ENCODE measurements at places on chromosomes 11 and 22.

- no peak for DNase-seq
Observed at GRCh38 chr11:132312161-132312560, 941.7 kb downstream of the NTM start.

- no peak for DNase-seq
Observed at GRCh38 chr11:67996051-67996450, 7.8 kb downstream of the UNC93B1 start.

- no peak for DNase-seq
Observed at GRCh38 chr22:31945443-31945855, 1.1 kb downstream of the YWHAH start.

DNA sequence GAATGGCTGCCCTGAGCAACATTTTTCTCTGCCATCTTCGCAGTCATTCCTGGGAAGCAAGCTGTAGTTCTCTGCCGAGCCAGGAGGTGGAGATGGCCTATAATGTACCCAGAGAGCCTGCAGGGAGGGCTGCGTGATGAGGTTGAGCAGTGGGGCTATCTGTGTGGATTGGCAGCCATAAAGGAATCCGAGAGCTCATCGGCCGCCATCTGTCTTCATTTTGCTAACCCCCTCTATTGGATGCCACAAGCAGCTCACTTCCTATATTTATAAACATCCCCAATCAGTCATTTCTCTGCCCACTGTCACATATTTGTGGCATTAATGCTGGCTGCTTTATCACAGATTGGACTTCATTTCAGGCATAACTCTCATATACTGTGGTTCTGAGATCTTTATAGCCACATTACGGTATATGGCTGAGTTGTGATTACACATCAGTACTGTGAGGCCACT is 209.5 kb downstream of the NTM start:
- DNase-seq, result no peak

- DNase-seq, result no peak
Observed at GRCh38 chr11:41134971-41135370, 324.5 kb downstream of the LRRC4C start.

- DNase-seq, result no peak
Observed at GRCh38 chr22:38111925-38112355, 1.5 kb upstream of the BAIAP2L2 start.

DNA sequence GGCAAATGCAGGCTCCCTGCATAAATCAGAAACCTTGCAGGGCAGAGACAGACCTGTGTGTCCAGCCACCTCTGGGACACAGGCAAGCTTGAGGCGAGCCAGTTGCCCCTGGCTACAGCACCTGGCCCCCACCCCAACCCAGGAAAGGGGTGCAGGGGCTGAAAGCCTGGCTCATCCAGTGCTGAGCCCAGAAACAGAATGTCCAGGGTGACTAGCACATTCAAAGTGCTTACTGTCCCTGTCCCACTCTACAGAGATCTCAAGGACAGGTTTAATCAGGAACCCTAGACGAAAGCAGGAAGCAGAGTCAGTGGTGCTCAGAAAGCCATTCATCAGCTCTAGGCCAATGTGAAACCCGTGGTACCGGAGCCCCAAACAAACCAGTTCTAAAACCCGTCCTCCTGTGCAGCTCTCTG is 31.9 kb downstream of the PLEKHA7 start:
- no peak for DNase-seq

- DNase-seq, result no peak
Observed at GRCh38 chr22:17596226-17596625, 32.3 kb downstream of the ATP6V1E1 start.

DNA sequence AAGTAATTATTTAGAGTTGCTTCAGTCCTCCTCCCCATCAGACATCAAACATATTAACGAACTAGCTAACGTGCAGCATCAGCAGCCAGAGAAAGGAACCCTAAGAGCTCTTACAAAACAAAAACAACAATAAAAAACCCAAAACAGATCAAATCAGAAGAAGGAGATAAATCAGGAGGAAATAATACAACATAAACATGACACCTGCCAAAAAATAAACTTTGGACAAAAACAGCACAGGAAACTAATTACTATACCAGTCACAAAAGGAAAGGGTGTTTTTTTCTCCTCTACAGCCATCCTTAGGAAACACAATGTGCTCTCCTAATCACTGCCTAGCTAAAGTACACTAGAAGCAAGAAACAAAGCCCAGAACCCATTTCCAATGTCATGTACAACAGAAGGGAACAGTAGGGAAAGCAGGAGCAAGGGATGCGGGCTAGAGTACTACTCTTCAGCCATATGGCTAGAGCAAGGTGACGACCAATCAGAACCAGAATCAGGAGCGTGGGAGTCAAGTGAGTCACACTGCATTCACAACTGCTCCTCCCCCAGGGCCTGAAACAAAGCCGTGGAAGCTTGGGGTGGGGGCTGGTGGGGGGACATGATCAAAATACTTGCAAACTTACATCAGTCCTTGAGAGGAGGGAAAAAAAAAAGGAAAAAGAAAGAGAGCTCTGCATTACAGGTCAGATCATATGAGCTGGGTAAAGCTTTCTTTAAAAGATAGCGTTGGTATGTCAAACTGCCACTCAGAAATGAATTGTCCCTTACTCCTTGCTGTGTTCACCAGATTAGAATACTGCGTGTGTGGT is 60.4 kb downstream of the LARGE2 start:
- no peak for DNase-seq

DNA sequence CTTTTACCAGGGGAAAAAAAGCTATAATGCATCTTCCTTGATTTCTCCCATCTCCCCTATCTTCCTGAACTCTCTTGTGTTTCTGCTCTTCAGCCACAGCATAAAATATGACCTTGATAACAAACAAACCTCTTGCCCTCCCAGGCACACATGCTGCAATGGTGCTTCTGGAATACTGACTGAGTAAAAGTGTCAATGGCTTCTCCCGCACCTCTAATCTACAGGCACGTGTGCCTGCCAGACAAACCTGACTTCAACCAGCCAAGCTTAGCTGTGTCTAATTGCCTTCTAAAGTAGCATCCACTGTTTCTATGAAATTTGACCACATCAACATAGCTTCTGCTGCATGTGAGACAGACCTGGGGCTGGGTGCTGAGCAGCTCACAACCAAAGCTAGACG is 12.7 kb downstream of the OPCML start:
- DNase-seq, result no peak

GRCh38 chr11:111759778-111760407 is 6.3 kb downstream of the PPP2R1B start:
- no peak for DNase-seq

- DNase-seq, result no peak
Observed at GRCh38 chr11:74948546-74948897, 369 bp downstream of the XRRA1 start.

- no peak for DNase-seq
Observed at GRCh38 chr22:43755011-43755410, 57.1 kb downstream of the EFCAB6 start.

DNA sequence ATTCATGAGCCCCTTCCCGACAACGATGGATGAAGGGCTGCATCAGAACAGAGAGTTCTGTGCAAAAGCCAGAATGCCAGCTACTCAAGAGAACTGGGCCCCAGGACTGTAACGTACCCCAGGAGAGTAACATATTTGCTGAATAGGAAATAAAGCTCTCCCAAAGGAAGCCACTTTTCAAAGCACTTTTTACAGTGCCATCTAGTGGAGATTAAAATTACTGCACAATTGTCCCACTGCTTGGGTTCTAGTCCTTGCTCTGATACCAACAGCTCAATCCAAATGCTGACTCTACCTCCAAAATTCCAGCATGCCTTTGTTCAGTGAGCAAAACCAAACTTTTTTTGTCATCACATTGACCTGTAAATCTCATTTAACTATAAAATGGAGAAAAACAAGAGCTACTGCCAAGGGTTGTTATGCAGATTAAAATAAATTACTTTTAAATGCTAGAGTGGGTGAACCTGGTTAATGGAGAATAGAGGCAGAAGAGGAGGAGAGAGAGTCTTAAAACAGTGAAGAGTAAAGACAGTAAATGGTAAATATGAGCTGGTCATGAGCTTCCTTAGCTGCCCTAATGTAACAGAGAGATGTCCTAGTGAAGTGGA is 87.6 kb upstream of the FSHB start:
- no peak for DNase-seq

DNA sequence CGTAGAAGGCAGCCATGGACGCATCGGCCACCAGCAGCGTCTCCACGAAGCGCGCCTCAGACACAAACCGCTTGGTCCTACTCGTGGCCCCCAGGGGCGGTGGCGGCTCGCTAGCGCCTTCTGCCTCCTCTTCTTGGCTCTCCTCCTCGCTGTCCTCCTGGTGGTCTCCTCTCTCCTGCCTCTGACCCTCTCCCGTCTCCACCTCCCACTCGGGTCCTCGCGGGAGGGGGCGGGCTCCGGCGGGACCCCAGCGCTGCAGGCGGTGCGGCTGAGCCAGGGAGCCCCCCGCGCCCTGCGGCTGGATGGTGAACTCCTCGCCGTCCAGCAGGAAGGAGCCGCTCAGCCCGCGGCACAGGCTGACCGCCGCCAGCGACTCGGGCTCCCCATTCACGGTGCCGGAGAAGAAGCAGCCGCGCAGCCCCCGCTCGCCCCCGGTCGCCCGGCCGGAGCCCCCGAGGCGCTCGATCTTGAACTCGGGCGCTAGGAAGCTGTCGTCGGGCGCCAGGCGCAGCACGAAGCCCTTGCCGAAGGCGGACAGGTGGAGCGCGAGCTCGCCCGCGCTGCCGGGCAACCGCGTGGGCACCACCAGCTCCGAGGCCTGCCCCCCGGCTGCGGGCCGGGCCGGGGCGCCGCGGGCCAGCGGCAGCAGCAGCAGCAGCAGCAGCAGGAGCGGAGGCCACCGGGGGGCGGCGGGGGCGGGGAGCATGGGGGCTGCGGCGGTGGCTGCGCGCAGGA is 661 bp downstream of the ADAMTS8 start:
- no peak for DNase-seq

Measured in activated CD8-positive, alpha-beta memory T cell treated with anti-CD3 and anti-CD28 coated beads for 4 hours (primary cell).